ENCODE measurements at places on chromosomes 16 and 17.

DNA sequence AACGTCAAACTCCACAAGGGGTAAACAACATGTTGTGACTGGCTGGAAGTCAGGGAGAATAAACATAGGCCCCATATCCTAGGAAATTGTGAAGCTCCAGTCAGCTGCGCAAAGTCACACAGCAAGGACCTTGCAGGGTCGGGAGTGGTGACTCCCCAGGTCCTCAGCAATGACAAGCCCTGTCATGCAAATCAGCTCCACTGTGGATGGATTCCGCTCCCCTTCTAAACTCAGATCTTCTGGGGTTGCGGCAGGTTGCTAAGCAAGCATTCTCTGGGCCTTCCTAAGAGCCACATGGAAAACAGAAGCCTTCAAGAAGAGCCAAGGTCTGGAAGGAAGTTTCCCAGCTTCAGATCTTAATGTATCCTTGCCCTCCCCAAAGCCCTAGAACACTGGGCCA is 28.9 kb upstream of the MYO18A start:
- DNase-seq = no peak

DNA sequence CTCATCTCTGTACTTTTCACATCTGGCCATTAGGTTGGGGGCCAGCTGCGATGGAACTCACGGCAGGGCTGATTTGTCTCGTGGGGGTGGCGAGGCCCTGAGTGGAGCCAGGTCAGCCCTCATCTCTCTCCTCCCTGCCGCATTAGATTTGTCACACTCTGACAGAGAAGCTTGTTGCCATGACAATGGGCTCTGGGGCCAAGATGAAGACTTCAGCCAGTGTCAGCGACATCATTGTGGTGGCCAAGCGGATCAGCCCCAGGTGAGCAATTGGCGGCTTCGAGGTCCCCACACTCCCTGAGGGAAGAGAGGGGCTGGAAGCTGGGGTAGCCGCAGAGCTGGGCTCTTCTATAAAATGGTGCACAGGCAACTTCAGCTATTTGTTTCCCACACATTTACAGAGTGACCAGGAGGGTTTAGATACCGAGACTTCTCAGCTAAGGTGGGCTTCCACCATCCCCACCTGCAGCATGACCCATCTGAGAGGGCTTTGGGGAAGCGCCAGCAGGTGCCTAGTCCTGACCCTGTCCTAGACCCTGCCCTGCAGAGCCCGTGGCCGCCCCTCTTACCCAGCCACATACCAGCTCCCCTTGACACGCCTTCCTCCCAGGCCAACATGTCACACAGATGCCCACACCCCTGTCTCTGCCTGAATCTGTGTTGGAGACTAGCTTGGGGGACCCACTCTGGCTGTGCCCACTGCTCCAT is 8.4 kb downstream of the TMEM98 start:
- DNase-seq = no peak

DNA sequence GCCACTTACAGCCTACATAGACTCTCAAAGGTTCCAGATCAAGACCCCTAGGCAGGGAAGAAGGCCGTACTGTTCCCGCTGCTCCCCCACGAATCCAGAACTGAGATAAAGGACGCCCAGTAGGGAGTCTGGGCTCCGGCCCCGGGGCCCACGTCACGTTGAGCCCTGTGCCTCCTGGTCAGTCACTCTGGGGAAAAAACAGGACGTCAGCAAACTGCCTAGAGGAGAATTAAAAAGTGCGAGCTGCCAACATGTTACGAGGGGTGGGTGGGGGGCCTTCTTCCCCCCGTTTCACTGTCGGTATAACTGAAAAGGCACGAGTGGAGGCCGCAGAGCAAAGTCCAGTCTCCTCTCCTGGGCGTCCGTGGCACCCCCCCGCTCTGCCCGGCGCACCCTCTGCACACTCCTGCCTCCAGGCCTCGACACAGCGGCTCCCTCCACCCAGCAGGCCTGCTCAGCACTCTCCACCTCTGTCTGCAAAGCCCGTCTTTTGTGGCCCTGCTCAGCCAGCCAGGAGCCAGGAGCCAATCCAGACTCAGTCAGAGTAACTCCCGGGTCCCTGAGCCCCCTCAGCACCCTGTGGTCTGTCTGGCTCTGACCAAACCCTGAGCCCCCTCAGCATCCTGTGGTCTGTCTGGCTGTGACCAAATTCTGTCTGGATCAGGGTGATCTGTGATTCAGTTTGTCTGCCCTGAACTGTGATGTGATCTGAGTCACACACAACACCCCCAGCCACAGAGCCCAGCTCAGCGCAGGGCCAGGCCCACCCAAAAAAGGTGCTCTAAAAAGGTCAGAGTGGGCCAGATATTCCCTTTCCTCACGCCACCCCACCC is 6.2 kb downstream of the ITGAE start:
- no peak for DNase-seq

DNA sequence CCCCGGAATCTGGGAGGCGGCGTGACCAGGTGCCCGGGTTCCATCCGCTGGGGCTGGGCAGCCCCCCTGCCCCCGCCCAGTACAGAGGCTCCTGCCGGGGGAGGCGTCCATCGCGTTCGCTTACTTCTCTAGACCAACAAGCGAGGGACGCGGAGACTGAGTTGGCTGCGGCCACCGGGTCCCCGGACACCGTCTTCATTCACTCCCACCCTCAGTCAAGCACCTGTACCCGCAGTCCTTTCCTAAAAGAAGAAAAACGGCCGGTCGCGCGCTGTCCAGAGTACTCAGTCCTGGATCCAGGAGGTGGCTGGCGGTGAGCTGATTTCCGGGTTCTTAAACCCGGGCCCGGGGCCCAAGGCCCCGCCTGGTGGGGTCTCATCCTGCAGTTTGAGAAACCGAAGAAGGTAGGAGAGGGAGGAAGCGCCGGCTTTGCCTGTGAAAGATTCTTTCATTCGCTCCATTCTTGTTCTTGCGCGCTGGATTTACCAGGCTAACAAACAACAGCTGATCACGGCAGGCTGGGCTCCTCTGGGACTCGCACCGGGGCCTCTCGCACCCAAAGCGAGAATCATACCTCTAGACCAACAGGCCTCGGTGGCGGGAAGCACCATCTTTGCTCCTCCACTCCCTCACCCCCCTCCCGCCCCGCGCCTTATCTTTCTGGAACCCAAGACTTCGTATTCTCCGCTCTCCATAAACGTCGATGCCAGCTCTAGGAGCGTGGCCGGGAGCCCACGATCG is 17.4 kb upstream of the OR1F1 start:
- no peak for DNase-seq

DNA sequence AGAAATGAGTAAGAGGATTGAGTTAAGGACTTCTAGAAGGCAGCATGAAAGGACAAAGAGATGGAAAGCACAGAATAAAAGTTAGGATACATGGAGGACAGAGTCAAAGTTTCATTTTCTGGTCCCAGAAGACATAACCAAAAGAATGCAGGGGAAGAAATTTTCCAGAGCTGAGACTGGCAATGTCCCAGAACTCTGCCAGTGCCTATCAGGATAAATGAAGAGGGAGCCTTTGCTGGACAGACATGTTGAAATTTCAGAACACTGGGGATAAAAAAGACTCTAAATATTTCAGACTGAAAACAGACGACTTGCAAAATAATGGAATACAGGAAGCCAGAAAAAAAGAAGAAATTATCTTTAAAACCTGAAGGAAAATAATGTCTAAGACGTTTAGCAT is 55.7 kb downstream of the NT5M start:
- DNase-seq = no peak

- no peak for DNase-seq
Observed at GRCh38 chr16:396605-397004, 394 bp upstream of the NME4 start.

DNA sequence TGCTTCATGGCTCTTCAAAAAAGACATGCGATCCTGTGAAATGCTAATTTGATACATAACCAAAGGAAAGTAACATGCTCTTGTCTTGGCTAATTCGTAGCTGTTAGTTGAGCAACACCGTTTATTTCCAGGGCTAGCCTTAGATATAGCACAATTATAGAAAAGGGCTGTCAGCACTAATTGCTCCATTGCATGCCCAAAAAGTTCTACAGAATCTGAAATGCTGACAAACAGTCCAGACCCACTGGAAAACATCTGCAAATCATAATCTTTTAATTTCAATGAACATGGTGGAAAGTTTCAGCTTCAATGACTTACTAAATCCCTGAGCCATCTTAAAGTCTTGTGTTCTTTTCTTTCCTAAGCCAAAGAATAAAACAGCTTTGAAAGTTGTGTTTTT is 42.9 kb upstream of the NUDT7 start:
- DNase-seq = no peak

DNA sequence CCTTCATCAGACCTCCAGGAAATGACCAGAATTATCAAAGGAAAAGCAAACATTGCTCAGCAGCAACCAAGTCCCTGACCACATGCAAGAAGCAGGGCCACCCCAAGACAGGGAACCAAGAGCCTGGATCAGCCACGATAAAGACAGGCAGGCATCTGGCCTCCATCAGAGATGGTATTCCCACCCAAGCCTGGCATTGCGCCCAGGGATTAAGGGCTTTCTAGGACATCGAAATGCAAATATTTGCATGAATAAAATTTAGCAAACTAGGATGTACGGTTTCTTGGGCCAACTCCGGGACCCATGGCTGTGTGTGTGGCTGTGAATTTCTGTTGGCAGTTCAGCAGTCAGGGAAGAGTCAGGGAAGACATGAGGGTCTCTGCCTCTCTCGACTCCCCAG is 241.4 kb upstream of the DYNLRB2 start:
- no peak for DNase-seq

DNA sequence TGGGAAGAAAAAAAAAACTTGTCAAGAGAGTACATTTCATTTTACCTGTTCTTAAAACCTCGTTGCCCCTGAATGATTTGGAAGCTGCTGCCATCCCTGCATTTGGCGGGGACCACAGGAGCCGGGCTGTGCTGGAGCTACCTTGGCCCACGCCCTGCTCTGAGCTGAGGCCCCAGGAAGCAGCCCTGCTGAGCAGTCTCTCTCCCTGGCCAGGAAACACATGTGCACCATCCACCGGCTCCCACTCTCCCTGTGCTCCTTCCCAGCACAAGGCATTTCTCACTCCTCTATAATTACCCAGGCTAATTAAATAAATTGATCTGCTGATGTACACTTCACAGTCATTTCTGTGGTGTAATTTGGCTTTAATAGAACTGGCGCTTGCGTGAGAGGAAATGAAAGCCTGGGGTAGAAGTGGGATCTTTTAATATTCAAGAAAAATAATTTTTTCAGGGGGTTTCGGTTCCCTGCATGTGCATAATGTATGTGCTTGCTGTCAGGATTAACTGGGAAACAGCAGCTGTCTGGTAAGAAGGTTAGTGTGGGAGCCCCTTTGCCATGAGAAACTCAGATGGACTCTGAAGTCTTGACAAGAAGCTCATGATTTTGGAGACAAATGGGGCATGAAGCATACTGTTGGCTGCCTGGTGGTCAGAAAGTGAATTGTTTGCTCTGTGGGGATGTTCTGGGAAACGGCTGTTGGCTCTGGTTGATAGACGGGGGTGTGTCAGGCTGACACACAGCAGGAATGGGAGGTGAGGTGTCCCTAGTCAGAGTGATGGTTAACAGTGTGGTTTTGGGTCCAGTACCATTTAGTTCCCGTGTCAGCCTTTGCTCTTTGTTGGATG is 252.3 kb upstream of the EEF2KMT start:
- DNase-seq = no peak

DNA sequence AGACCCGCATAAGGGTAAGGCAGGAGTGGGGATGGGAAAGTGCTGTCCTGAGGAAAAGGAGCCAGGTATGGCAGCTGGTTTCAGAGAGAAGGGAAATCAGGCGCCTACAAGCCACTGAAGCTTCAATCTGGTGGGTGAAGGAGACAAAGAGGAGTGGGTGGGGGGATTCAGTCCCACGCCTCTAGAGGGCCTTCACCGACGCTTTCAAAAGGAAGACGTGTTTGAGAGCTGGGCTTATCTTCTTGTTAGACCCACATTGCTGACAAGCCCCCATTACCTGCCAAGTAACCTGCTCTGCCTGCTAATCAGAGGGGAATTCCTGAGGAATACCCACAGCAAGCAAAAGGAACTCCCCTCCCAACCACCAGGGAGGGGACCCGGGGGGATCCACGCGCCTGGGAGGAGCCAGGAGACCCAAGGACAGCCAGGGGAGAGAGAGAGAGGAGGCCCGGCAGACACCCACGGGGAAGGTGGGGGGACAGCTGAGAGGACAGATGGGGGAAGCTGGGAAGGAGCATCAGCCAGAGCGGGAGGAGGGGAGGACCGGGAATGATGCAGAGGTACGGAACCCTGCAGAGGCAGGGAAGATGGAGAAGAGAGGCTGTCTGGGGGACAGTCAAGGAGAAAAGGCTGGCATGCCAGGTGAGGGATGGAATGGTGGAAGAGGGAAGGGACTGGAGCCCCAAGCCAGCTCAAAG is 1.0 kb downstream of the MTMR4 start:
- no peak for DNase-seq

DNA sequence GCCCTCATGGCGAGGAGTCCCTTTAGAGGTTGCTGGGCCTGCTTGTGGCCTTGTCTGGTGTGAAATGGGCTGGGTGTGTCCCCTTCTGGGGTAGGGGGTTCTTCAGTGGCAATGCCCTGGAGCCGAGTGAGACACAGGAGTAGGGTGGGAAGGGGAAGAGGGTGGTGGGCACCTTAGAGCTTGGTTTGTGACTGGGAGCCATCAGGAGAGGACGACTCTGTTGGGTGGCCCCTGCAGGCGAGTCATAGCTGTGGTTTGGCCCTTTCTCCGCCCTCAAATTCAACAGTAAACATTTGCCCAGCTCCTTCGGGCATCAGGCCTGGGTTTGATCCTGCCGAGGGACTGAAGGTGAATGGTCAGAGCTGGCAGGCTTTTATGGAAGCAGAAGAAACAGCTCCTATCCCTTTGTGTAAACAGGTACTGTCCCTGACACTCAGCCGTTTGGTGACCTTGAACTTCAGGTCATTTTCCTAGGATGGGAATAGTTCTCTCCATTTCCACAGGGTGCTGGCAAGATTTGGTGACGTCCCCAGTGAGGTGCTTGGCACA is 2.9 kb downstream of the E4F1 start:
- DNase-seq = no peak

DNA sequence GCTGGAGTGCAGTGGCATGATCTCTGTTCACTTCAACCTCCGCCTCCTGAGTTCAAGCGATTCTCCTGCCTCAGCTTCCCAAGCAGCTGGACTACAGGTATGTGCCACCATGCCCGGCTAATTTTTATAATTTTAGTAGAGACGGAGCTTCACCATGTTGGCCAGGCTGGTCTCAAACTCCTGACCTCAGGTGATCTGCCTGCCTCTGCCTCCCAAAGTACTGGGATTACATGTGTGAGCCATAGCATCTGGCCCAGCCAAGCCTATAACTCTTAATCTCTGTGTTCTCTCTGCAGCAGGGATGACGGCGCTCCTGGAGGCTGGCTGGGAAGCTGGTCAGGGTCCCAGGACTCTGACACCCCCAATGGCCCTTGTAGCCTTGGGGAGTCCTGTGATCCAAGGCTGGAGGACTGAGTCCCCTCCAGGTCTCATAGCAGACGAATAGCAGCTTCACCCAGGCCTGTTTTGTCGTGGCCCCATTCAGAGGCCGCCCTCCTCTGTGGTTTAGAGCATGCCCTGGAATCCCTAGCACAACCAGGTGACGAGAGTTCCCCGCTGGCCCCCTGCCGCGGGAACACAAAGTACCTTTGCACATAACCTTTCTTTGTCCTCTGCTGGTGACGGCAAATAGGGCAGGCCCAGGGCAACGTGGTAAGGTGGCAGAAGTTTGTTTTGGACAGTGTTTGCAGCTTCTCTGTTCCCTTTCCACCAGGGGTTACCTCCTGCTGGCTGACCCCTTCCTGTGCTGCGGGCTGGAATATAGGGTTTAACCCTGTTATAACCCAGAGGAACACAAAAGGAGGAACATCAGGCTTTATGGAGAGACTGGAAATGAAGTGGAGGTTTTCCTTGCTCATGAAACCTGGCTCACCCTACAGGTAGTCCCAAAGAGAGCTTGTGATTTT is 43.0 kb upstream of the TOB1 start:
- no peak for DNase-seq
